ENCODE measurements at places on chromosomes 12 and 14.

DNA sequence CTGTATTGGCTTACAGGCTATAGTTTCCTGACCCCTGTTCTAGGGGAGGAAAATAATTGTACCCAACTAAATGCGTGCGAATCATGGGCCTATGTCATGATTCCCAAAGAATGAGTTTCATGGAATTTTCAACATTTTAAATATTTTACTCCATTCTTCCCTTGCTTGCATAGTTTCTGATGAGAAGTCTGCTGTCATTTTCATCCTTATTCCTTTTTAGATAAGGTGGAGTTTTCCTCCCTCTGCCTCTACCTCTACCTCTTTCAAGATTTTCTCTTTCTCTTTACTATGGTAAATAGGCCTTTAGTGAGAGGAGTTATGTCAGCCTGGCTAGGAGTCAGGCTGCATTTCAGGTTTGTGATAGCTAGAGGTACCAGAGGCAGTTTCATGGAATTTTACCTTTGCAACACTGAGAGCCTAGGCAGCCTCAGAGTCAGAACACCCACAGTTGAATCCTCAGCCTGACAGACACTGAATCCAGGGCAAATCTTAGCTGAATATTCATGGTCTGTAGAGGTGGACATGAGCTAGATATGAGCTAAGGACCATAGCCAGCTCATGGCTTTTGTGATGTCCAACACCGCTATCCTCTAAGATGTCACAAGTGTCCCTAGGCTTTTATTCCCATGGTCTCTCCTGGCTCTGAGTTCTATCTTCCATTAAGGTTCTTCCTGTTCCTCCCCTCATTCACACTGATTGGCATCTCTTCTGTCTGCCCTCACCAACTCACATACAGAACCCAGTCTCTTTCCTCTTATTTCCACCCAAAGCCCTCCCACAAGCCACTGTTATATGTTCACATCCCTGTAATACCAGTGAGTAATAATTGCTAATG, 6.0 kb downstream of the SERPINA3 start:
- DNase-seq: no peak

GRCh38 chr12:108333898-108334699, 5.0 kb downstream of the CMKLR1 start:
- no peak for DNase-seq

GRCh38 chr12:81573228-81573627, 185.9 kb downstream of the PPFIA2 start:
- no peak for DNase-seq

DNA sequence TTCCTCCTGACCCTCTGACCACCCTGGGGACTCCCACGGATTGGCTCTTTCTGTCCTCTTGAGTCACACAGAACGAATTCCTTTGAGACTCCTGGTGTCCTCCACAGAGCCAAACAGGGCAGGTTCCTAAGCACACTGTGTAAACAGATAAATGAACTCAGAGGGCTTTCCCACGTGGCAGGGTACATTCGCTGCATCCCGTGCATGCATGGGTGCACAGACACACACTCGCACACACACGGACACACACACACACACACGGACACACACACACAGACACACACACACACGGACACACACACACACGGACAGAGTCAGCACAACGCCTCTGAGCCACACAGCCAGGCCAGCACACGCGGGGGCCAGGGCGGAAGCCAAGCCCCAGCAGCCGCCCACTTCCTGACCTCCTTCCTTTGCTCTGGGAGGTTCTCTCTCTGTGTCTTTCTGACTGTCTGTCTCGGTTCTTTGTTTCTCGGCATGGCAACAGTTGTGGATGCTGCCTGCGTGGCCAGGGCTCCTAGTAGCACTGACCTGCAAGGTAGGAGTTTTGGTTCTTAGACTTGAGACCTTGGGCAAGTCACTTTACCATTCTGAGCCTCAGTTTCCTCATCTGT, 706 bp downstream of the CRACR2A start:
- DNase-seq: no peak

GRCh38 chr12:103571286-103571685, 15.8 kb upstream of the STAB2 start:
- DNase-seq: no peak
